ENCODE measurements at places on chromosomes 16 and 17.

DNA sequence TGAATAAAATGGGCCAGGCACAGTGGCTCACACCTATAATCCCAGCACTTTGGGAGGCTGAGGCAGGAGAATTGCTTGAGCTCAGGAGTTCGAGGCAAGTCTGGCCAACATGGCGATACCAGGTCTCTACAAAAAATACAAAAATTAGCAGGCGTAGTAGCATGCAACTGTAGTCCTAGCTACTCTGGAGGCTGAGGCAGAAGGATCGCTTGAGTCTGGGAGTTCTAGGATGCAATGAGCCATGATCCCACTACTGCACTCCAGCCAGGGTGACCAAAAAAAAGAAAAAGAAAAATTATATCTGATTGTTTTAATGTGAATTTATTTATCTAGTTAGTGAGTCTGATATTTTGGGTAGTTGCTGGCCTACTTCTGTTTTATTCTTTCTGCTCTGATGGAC is 7.0 kb downstream of the IL34 start:
- DNase-seq = no peak

GRCh38 chr17:73311781-73312641 is at the start of gene CDC42EP4:
Gene CDC42EP4 (minus strand): TSS chr17:73312001. CDS start chr17:73286500, 25,501 bp downstream.
- no peak for DNase-seq

DNA sequence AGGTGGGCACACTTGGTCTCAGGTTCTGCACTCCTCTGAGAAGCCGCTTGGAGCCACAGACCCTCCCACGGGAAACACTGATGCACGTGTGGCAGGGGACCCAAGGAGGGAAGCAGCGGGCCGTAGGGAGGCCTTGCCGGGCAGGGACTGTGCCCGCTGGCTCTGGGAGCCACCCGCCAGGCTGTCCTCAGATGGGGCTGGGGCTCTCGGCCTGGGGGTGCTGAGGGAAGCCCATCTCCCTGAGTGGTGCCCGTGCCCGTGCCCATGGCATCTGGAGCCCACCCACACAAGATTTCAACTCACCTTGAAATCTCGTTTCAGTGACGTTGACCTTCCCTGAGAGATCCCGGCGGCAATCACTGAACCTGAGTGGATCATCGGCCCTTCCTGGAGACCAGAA is 12.6 kb upstream of the CCDC154 start:
- DNase-seq = no peak

DNA sequence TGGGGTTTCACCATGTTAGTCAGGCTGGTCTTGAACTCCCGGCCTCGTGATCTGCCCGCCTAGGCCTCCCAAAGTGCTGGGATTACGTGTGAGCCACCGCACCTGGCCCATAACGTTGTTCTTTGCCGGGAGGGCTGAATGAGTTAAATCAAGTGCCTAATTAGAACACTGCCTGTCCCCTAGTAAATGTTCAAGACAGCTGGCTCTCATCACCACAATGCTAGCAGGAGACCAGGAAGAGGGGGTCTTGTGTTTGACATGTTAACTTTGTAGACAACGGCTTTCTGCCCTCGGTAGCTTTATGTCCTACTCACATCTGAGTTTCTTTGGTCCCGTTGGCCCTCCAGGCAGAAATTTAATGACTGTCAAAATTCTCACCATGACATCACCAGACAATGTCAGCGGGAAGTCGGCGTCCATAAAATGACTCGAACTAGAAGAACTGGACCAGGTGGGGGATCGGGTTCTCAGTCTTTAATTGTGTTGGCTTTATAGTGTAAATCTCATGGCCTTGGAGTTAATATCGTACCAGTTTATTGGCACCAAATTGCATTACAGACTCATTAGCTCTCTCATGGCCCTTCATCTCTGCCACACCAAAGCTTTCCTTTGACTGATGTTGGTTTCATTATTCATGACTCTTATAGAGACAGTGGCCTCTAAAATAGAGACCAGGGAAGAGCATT is 11.4 kb upstream of the ITPRIPL2 start:
- DNase-seq = no peak

DNA sequence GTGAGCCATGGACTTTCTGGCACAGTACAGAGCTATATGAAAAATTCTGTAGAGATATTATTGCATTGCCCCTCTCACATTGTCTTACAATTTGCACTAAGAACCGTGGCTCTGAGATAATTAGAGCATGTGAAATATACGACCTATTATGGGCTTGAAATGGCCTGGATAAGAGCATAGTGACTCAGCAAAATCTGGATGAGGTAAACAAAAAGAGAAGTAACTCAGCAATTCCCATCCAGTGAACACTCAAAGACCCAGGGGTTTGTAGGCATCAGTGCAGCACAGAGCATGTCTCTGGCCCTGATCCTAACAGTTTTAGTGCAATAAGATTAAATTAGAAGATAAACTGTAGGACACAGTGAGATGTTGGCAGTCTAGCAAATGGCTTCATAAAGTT is 317.2 kb upstream of the MYOCD start:
- DNase-seq = no peak

DNA sequence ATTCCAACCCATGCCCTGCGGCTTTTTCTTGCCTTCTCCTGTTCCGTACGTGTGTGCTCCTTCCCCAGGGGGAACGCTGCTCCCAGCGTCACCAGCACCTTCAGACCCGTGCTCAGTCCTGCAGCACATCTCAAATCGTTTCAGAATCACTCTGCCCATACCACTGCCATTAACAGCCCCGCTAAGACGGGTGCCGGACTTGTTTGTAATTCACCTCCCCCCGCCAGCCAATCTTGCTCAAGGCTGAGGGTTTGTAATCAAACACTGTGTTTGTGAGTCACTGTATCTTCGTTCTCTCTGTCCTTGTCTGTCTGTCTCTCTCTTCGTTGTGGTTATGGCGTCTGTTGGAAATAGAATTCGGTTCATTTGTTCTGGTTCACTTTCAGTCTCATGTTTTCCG is 17.3 kb downstream of the CARD14 start:
- DNase-seq = no peak

- DNase-seq = no peak
Measured at GRCh38 chr17:41681776-41682175, 6.9 kb upstream of the EIF1 start.

- DNase-seq = no peak
Measured at GRCh38 chr16:54424043-54424451, 137.5 kb upstream of the IRX3 start.

GRCh38 chr17:30519707-30520106 is 42.5 kb downstream of the GOSR1 start:
- peak; percentile 46 for DNase-seq

DNA sequence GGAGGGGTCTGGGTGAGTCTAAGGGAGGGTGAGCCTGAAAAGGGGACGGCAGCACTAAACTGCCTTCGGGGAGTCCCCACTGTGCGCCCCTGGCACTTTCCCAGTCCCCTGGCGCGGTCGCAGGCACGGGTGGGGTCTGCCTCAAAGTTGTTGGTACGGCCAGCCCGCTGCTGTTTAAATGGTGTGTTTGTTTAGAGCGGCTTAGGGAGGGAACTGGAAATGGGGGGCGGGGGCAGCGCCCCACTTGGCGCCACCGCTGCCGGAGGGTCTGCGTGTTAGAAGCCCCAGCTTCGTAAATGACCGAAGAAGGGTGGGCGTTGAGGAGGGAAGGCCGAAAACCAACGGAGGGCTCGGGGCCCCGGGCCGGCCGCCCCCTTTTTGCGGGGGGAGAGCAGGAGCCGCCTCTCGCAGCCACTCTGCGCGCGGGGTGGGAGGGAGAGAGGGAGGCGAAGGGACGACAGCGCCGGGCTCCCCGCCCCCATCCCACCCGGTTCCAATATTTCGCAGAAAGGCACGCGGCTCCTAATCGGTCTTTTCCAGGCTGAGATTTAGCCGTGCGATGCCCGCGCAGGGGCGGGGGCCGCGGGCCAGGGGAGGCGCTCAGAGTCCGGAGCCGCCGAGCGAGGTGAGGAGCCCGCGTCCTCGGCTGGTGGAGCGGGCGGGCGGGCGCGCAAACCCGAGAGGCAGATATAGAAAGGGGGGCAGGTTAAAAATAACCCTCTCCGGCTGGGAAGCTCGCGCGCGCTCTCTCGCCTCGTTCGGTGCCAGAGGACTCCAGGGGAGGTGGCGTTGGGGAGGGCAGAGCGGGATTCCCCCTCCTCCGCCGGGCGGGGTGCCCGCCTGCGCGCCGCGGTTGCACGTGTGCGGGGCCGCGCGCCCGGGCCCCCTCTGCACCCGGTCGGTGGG is 54.9 kb downstream of the SREBF1 start:
- no peak for DNase-seq

GRCh38 chr16:66603537-66604375 is 748 bp upstream of the CMTM3 start:
- DNase-seq = no peak

GRCh38 chr16:72876221-72876620 is 171.7 kb downstream of the ZFHX3 start:
- peak; percentile 73 for DNase-seq

- no peak for DNase-seq
Measured at GRCh38 chr17:74288785-74289184, 14.8 kb downstream of the DNAI2 start.

- DNase-seq = no peak
Measured at GRCh38 chr16:57694725-57695679, at the start of gene DRC7. Gene DRC7 (plus strand): TSS chr16:57694806. CDS start chr16:57697950, 3,144 bp downstream.

- DNase-seq = no peak
Measured at GRCh38 chr16:11556214-11556819, 30.4 kb downstream of the LITAF start.

DNA sequence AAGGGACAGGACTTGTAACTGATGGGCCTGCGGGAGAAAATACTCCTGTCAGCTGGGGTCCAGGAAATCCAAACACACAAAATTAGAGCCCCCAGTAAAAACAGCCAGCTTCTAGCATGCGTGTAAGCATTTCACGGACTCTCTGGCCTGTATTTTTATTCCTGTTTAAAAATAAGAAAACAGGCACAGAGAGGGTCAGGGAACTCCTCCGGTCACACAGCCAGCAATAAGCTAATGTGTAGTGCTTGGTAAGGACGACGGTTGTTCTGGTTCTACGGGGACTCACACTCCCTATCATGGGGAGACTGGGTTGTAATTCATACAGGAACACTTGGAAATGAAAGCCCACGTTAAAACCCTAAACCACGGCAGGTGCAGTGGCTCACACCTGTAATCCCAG is 1.5 kb upstream of the TCF25 start:
- no peak for DNase-seq

DNA sequence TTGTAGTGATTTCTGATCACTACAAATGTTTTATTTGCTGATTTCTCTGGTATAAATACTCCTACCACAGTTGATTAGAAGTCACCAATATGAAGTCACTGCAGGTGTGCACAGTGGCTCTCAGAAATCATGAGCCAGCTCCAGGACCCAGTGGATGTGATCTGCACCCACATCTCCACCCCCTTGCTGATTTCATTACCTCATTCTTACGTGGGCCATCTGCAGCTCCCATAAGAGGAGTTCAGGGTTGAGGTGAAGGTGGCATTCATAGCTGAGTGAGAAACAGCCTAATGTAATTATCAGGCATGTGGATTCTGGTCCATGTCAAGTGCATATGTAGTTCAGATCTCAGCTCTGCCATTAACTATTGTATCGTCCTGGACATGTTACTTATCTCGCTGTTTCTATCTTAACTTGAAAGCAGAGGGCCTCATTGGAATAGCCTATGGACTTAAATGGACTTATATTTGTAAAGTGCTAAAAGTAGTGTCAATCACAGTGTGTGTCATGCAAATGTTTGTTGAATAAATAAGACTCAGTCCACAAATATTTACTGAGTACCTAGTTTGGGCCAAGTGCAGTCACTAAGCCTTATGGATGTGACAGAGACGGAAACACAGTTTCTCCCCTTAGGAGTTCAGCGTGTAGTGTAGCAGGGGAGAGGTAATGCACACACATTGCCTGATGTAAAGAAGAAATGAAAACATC is 40.7 kb upstream of the ZKSCAN2 start:
- no peak for DNase-seq

- no peak for DNase-seq
Measured at GRCh38 chr16:89013111-89013510, 36.1 kb upstream of the CBFA2T3 start.

GRCh38 chr17:51124640-51125503 is 4.2 kb upstream of the SPAG9 start:
- no peak for DNase-seq

DNA sequence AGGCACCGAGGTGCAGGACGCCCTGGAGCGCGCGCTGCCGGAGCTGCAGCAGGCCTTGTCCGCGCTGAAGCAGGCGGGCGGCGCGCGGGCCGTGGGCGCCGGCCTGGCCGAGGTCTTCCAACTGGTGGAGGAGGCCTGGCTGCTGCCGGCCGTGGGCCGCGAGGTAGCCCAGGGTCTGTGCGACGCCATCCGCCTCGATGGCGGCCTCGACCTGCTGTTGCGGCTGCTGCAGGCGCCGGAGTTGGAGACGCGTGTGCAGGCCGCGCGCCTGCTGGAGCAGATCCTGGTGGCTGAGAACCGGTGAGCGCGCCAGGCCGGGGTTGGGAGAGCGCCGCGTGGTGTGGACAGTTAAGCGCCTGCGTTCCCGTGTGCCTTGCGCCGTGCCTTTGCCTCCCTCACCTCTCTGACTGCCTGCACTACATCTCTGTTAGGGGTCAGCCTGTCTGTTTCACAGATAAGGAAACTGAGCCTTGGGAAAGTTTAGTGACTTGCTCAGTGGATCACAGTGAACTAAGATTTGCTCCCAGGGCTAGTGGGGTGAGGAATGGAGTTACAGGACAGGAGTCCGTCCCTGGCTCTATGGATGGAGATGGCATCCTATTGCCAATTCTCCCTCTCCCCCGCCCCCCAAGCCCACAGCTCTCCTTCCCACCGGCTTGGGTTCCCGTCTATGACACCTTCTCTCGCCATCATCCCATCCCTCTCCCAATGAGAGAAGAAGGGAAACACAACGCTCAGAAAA is 880 bp downstream of the SARM1 start:
- no peak for DNase-seq

GRCh38 chr16:30834130-30834740 is 47.2 kb upstream of the ZNF629 start:
- no peak for DNase-seq

- no peak for DNase-seq
Measured at GRCh38 chr17:12995106-12995895, 22.5 kb downstream of the ELAC2 start.

GRCh38 chr17:73513426-73513825 is 130.8 kb downstream of the SDK2 start:
- no peak for DNase-seq

DNA sequence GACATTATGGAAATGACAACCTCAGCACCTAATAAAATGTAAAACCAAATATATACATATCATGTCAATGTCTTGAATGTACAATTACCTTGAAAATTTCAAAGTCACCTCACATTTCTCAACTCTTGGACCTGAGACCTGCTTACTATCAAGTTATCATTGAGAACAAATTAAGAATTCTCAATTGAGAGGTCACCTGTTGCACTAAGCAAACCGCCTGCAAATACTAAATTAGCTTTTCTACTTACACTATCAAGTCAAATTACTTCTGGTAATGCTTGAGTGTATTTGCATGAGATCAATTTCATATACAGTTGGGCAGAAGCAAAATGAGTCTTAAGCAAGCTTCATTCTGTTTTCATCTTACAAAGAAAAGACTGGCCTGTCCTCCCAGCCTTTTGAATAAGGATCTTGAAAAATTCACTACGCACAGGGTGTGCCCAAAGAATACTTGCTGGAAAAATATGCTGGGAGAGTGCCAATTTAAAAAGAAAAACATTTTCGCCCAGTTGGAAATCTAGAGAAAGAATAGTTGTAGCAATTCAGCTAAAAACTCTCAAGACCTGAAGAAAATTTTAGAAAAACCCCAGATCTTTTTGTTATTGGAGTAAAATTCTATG is 35.7 kb downstream of the KANSL1 start:
- no peak for DNase-seq

GRCh38 chr17:74148446-74148845 is 55.0 kb upstream of the RPL38 start:
- DNase-seq = no peak

GRCh38 chr17:51908841-51909537 is 249.5 kb downstream of the CA10 start:
- no peak for DNase-seq

Data from AG04450 (cell line).